Dermis blood vessel endothelial cell (primary cell): ENCODE measurements at places on chromosomes 5 and 9. TPM values are rescaled to one million over a fixed set of nuclear protein-coding genes. Genes with fewer than 3 reads are reported as not detected.

GRCh38 chr5:149457393-149457763, 78.3 kb upstream of the IL17B start:
- DNase-seq: no peak

DNA sequence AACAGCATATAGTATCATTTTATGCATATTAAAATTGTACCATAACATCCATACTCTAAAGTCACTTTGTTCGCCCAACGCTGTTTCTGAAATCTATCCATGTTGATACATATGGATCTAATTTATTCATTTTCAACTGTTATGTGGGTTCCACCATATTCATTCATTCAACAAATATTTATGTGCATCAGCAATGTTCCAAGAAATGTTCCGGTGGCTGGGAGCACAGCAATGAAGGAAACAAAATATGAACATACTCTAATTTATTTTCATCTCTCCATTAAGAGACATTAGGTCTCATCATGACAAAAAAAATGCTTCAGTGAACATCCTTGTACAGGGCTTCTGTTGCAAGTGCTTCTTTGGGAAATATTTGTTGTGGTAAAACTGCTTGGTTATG, 75.4 kb downstream of the MARCHF3 start:
- no peak for DNase-seq

GRCh38 chr9:97933297-97933998, 4.5 kb downstream of the HEMGN start:
- no peak for DNase-seq

DNA sequence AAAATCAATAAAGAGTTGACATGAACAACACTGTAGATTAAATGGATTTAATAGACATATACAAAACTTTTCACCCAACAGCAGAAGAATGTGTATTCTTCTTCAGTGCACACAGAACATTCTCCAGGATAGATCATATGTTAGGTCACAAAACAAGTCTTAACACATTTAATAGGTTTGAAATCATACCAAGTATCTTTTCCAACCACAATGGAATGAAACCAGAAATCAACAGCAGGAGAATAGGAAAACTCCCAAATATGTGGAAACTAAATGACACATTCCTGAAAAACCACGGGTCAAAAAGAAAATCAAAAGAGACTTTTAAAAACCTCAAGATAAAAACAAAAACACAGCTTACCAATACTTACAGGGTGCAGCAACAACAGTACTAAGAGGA, 790.1 kb upstream of the ZNF608 start:
- no peak for DNase-seq

DNA sequence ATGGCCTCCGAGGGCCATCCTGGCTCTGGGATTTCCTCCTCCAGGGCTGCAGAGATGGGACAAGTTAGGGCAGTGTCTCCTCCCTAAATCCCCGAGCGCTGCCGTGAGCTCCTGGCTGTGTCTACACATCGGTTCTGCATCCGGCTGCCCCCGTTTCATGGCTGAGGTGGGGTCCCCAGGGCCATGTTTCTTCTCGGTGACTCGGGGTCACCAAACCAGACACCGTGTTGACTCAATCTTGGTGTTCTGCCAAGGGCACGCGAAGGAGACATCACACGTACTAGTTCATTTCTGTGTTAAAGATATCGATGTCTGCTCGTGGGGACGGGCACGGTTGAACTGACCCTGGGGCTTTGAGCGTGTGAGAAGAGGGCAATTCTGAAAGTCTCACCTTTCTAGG, 60.7 kb downstream of the COL5A1 start:
- no peak for DNase-seq

DNA sequence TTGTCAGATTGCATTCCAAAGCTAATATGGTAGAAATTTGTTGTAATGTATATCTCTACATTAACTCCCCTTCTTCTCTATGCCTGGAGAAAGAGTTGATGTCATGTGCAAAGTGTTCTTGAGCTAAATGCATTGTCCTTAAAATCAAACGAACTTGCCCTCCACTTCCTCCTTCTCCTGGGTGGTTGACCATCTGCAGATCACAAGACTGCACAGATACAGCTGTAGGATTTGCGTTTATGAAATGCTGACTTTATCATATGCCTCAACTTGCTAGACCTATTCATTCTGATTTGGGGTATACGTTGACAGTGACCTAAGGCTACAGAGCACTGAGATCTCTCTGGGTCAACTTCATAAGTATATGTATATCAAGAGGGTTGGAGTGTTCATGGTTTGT, 8.3 kb downstream of the TRIM32 start:
- DNase-seq: no peak

TLR4 gene
- 117 and 184 TPM in 2 replicates for total RNA-seq

GRCh38 chr9:127599550-127599891, 12.6 kb upstream of the STXBP1 start:
- DNase-seq: no peak

DNA sequence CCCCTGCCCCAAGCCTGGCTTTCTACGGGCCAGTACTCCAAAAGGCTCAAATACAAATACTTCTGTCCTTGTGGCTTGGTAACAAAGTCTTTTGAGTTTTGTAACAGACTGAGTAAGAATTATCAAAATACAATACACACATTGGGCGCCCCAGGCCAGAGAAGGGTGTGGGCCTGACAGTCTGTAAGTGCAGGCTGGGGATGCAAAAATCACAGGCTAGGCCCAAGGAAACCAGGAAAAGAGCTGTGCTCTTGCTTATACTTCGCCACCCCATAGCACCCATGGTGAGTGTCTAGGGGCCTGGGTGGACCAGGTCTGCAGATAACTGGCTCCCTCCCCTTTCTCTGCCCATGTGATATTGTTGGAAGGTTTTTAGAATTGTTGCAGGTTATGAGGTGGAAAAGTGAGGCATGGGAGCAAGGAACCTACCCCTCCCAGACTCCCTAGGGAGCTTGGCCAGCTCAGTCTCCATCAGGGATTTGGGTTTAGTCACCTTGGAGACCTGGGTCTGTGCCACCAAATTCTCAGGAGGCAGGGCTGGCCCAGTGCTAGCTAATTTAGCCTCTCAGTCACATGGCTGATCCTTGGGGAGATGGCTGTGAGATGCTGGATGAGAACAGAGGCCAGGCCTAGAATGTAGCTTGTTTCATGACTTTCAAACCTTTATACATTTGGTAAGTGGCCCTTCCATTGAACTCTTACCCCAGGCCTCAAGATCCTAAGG, 72.9 kb downstream of the TARS1 start:
- DNase-seq: no peak

- no peak for DNase-seq
Measured at GRCh38 chr5:4627131-4627530, 513.0 kb upstream of the ADAMTS16 start.

DNA sequence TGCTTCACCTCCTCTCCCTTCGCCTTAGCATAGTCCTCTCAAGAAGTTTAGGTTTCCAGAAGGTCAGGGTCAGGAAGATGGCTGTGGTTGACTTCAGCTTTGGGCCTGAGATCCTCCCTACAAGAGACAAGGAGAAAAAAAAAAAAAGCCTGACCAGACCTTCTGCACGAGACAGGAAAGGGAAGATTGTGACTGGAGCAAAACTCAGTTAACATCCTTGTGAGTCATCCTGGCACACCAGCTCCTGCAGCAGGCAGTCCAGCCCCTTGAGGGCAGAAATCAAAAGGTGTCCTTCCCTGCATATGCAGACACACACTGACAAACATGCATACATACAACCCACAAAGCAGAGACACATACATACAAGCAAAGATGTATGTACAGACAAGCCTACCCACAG, 18.0 kb upstream of the ENHO start:
- DNase-seq: peak; percentile 78

DNA sequence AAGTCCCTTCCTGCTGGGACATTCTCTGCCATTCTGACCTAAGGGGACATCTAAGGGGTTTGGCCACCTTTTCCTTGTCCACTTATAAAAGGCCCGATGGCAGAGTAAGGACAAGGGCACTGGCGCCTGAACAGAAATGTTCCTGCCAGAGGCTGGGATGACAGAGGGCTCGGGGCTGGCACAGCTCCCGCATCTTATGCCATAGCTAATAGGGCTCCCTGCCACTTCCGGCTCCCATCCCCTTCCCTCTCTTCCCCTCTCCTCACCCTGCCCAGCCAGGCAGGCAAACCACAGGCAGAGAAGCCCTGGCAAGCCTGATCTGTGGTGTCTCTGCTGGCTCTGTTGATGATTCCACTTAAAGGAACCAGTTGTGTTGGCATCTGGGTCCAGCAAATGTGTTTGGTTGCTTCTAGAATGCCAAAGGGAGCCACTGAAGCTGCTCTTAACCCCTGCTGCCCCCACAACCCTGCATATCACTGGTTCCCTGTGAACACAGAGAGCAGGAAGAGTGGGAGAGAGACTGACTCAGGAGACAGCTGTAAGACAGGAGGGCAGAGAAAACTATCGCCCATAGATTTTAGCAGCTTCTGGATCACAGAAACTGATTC, 18.4 kb upstream of the ADRA1B start:
- no peak for DNase-seq

GRCh38 chr5:87020099-87020934, 247.4 kb upstream of the RASA1 start:
- peak; percentile 4 for DNase-seq
